Activated CD4-positive, alpha-beta T cell treated with anti-CD3 and anti-CD28 coated beads, Interleukin-2, amount 50 U/mL, for 1 hour (primary cell): ENCODE measurements at places on chromosomes 7 and 10.

DNA sequence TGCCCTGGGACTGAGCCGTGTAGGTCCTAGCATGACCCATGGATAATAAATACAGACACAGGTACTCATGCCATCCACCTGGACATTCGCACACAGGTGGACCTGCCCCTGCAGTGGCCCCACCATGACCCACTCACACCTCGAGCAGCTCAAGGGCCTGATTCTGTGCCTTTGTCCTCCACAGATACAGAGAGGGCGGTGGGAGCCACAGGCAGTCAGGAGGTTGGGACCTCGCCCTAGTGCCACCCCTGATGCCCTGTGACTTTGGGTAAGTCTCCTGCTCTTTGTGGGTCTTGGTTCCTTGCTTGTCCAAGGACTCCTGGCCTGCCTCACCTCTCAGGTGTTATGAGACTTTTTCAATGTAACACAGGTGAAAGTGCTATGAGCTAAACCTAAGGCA is 42.9 kb downstream of the C10orf120 start:
- DNase-seq, result no peak

GRCh38 chr10:70879207-70879606 is 9.2 kb downstream of the PCBD1 start:
- DNase-seq, result no peak

- DNase-seq, result peak; percentile 31
These were observed 699 bp downstream of the CLIP2 start for GRCh38 chr7:74289659-74290552.

- no peak for DNase-seq
These were observed 224.6 kb downstream of the TNS3 start for GRCh38 chr7:47357361-47357760.

GRCh38 chr7:55946545-55946944 is 5.1 kb upstream of the MRPS17 start:
- no peak for DNase-seq

- DNase-seq, result no peak
These were observed 223.5 kb upstream of the PHYHIPL start for GRCh38 chr10:58952747-58953466.

GRCh38 chr10:60535427-60535826 is 145.8 kb upstream of the ANK3 start:
- no peak for DNase-seq

DNA sequence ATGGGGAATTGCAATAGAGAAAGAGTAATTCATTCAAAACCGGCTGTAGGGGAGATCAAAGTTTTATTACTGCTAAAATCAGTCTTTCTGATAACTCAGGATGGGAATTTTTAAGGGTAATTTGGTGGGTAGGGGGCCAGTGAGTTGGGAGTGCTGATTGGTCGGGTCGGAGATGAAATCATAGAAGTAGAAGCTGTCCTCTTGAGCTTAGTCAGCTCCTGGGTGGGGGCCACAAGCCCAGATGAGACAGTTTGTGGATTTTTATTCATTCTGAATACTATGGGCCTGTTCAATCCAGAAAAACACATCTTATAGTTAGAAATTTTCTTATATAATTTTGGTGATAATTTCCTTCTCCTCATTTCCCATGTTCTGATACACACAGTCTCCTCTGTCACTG is 25.4 kb downstream of the CALD1 start:
- DNase-seq, result no peak
